ENCODE measurements at places on chromosomes 4 and X.
A peak's percentile ranks its signal among the peaks of the same experiment; 100 is the strongest.

DNA sequence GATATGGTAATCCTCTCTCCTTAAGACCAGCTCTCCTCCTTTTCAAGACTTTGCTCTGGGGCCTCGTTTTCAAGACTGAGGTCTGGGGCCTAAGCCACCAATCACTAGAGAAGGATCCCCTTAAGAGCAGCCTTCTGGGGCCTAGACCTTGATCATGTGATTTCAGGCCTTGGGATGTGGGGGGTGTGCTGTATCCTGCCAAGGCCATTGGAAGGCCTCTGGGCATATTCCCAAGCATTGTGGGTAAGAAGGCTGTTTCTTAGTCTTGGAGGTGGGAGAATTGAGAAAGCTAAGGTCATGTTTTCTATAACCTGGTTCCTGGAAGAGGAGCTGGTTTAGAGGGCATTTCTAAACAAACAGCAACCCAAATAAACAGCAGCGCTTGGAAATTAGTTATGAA is 12.1 kb downstream of the TMEM164 start:
- DNase-seq: peak; percentile 1

DNA sequence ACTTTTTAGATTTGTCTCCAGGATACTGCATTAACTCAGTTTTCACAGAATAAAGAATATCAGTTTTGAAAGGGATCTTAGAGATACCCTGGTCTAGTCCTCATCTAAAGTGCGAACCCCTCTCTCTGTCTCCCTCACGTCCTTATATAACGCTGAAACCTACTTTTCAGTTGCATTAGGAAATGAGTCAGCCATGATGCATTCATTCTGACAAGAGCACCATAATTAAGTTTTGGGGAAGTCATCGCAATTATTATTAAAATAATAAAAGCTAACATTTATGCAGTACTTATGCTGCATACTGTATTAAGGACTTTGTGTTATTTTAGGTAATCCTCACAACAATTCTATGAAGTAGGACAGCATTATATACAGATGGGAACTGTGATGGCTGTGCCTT is 116.1 kb downstream of the REELD1 start:
- peak; percentile 52 for DNase-seq

DNA sequence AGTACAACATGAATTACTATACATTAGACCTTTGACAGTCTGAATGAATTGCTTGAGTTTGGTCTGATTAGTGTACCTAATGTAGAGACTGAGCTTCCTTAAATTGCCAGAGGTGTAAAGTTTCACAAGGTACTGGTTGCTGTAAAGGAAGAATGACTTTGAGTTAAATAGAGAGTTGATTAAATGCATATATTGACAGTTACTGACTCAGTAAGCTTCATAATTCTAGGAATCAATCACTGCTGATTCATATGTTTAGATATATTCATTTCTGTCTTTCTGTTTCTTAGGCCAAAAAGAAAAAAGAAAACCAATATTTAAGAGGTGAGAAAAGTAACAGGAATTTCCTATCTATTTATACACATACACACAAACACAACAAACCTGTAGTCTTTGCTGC is 16.2 kb upstream of the ART3 start:
- no peak for DNase-seq

DNA sequence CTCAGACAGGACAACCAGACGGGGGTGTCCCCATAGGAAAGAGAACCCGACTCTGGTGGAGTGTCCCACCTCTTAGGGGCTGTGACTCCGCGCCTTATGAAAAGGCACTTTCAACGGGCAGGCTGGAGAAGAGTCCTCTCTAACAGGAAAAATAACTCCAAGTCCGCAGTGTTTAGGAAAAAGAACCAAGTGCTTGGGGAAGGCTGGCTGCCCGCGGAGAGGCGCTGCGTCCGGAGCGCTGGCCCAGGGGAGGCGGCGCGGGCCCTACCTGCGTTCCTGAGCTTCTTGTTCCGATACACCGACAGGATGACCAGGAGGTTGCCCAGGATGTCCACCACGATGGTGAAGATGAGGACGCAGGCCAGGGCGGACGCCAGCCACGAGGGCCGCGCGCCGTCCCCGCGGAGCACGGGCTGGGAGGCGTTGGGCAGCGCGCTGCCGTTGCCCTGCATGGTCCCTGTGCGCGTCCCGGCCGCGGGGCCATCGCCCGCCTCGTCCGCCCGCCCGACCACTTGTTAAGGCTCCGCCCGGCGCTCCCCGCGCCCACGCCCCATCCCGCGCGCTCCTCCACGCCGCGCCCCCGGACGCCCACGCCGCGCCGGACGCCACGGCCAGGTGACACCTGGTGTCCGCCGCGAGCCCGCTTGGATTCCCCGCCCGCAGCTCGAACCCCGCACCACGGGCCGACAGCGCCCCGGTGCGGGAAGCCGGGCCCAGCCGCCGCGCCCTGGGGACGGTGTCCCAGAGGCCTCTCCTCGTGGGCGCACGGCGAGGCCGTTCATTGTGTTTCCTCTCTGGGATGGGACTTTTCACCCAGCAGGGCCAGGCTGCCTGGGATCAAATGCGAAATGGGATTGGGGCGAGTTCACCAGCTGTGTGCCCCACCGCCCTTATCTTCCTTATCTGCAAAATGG is at the start of gene MTNR1A:
MTNR1A (minus strand) TSS at position 654 of the 914 bp plus-strand sequence; CDS start at position 452, 202 bp downstream.
- peak; percentile 15 for DNase-seq

DNA sequence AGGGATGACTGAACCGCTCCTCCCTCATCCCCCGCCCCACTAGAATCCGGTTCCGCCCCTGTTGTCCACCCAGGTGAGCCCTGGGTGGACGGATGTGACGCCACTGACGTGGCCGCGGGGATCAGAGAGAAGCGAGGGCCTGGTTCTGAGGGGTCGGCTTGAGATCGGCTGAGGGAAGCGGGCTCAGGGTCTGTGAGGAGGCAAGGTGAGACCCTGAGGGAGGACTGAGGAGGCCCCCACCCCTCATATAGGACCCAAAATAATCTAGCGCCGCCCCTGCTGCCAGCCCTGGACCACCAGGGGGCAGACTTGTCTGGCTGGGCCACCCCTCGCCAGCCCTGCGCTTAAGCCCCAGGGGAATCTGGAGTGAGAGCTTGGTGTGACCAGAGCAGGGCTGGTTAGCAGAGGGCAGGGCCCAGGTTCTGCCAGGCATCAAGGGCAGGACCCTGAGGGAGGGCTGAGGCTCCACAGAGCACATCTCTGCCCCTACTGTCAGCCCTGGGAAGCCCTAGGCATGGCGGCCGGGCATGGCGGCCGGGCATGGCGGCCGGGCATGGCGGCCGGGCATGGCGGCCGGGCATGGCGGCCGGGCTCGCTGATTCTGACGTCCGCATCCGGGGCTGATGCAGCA is at the start of gene MAGEA8:
MAGEA8 (plus strand) TSS at position 103 of the 631 bp plus-strand sequence. CDS start 3,090 bp downstream, outside the sequence.
- DNase-seq: no peak

DNA sequence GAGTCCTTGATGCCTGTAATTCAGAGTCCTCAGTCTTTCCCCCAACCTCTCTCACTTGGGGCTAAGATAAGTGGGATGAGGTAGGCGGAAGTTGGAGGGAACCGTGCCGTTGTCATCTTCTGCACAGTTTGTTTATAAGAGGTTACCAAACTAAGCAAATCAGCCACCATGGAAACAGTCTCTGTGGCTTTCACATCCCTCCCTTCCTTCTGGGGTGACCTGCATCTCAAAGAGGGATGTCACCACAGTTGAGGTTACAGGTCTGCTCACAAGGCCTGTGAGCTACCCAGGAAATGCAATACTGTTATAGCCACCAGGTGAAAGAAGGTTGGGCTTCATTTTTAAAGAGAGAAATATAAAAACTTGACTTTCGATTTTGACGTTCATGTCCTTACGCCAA is 26.3 kb downstream of the RTL5 start:
- DNase-seq: no peak

DNA sequence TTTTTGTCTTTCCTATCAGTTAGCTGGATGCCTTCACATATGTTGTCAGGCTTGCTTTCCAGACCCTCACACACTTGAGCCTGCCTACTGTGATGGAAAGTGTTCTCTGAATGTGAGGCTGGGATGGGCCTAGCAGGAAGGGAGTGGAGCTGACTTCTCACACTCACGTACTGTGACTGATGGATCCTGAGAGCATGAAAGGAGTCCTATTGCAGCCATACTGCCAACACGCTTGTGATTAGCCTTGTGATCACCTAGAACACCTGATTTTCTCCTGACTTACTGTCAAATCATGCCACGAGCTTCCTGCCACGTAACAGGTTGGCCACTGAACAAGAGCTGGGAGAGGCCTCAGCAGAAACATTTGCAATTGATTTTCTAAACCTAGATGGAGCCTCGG is 49.9 kb downstream of the ACOX3 start:
- no peak for DNase-seq

- no peak for DNase-seq
Measured at GRCh38 chr4:28565396-28565795, 1704.8 kb downstream of the STIM2 start.

DNA sequence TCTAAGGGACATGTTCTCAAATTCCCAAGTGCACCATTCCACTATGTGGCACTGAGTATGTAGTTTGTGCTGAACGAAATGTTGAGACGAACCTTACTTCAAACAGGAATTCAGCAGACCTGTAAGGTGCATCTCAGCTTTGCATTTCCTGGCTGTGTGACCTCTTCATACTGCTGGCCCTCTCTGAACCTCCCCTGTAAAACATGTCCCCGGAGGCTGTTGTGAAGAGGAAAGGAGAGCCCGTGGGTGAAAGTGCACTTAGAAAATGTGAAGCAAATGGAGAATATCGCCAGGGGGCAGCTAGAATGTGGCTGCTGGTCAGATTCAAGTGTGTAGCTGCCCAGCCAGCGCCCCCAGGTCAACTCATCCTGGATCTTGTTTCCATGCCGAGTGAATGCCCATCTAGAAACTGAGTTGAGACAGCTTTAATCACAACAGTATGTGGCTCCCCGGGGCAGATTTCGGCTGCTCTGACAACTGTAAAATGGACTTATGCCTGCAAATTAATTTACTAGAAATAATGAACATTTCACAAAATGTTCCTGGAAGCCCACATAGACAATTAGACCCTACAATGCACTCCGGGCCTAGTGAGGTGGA is 263.3 kb downstream of the EVC2 start:
- DNase-seq: no peak

- DNase-seq: no peak
Measured at GRCh38 chr4:17709763-17710068, 71.7 kb downstream of the FAM184B start.

DNA sequence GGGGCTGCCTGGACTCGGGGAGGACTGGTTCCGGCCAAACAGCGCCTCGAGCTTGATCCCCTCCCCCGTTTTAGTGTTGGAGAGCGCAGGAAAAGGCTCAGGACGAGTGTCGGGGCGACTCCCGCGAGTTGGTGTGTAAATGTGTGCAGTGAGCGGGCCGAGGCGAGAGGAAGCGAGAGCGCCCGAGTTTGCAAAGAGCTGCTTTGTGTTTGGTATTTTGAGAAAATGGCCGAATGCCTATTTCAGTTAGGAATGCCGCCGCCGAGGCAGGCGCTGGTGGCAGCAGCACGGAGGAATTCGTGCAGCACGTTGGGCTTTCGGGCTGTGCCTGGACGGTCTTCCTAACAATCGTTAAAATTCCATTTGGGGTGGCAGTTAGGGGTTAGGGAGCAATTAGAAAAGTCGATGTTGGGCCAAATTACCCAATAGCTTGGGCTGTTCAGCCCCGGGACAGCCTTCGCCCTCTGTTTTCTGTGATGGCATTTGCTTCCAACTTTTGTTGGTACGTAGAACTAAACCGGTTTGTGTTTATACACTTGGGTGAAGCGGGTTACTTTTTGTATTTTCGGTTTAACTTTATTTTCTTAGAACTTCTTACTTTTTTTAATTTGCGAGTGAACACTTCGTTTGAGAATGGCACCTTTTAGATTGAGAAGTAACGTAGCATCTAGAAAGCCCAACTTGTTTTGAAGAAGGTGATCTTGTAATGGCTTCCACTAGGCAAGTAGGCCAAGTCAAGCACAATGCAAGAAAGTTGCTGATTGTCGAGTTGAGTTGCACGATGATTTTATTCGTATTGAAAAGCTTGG is 1.6 kb downstream of the REST start:
- peak; percentile 67 for DNase-seq

DNA sequence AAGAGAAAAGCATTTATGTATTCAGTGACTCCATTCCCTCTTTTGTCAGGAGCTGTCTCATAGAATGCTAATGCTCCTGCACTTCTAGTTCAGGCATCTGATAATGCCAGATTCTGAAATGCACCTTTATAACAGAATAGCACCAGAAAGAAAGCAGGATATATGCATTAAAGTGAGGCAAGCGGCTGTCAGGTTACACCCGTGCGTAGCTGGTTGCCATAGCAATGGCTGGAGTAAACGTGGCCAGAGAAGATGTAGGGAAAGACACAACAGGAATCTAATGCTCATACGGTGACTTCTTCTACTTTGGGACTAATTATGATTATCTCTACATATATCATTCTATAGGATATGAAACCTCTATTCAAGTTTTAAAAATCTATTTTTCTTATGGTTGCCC is 5.9 kb downstream of the EMCN start:
- DNase-seq: no peak

- DNase-seq: peak; percentile 62
Measured at GRCh38 chr4:73844345-73844744, 7.9 kb downstream of the CXCL6 start.

- DNase-seq: no peak
Measured at GRCh38 chrX:36583674-36584073, 424.5 kb upstream of the FAM47C start.

GRCh38 chr4:105710678-105711077 is 2.1 kb downstream of the GSTCD start:
- peak; percentile 7 for DNase-seq

- no peak for DNase-seq
Measured at GRCh38 chr4:173525118-173526011, 4.7 kb downstream of the HAND2 start.

DNA sequence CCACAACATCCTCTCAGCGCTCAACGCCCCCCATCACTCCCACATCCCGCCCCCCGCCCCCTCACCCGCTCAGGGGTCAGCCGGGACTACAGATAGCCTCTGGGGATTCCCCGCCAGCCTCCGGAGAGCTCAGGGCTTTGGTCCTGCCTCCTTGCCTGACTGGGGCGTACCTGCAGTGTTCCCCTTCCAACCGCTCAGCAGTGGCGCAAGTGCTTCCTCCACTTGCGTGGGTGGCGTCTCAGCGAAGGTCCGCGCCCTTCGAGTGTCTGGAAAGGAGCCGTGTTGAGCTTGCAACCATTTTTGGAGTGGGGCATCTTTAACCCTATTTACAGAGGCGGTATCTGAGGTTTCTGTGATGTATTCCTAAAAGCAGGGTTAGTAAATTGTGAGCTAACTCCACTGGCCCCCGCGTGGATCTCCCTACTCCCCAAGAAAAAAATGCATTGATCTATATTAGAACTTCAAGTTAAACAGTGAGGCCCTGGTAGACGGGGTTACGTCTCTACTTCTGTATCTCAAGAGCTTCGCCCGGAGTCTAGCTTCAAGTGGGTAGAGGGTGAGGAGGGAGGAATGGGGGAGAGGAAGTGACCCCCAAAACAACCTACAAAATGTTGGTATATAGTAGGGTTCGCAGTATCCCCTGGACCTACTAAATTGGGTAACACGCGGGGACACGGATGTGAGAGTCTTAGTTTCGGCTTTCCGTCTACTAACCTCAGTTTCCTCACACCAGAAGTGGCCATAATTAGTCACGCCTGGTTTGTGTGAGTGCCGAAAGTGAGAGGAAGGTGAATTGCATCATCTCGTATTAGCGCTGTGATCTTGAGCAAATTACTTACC is 16.1 kb downstream of the NKX3-2 start:
- no peak for DNase-seq

Data from EL (cell line).